ENCODE measurements at places on chromosomes 11 and 22.

GRCh38 chr11:88103337-88104206, 71.7 kb downstream of the RAB38 start:
- DNase-seq: no peak

DNA sequence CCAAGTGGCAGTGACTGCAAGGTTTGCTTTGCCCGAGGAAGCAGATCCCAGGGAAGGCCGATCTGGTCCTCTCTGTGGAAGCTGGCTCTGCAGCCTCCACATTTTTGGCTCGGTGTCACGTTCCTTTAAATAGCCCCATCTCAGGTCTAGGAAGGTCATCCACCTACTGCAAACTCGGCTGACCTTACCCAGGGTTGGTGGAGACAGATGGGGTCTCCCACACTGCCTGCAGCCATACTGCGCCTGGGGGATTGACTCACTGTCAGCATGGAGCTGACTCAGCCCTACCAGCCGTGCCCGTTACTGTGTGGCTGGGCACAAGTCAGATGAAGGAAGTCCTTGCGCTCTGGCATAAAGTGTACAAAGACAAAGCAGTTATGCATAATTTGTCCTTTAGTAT, 16.9 kb downstream of the CDPF1 start:
- DNase-seq: no peak

GRCh38 chr11:35878741-35879140, 65.1 kb upstream of the LDLRAD3 start:
- DNase-seq: no peak

DNA sequence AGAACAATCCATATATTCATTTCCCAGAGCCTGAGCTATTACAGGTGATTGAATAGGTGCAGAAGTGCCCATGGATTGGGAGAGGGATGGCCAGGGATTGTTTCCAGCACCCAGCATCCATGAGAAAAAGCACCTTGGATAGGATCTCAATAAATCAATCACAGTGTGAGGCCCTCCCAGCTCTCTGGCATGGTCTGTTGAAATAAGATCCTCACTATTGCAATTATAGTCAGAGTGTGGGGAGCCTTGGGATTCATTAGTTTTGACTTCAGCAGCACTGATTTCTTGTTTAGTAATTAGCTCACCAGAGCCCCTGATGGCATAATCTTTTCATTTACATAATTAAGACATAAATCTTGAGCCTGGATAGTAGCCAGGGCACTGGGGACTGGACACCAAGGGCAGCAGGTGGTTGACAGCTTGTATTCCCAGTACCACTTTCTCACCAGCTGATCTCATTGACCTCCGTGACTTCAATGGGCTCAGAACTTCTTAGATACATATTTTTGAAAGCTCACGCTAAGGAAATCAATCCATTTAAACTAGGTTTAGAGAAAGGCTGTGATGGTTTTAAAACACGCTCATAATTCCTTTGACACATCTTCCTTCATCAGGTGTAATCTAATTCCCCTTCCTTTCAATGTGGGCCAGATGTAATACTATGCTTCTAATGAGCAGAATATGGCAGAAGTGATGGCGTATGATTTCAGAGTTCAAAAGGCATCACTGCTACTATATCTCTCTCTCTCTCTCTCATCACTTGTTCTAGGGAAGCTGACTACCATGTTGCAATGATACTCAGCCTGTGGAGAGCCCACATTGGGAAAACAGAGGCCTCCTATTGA, 22.1 kb upstream of the DRD2 start:
- no peak for DNase-seq

GRCh38 chr11:78061088-78061920, 2.4 kb upstream of the THRSP start:
- DNase-seq: no peak

GRCh38 chr11:35919244-35919643, 24.6 kb upstream of the LDLRAD3 start:
- no peak for DNase-seq

DNA sequence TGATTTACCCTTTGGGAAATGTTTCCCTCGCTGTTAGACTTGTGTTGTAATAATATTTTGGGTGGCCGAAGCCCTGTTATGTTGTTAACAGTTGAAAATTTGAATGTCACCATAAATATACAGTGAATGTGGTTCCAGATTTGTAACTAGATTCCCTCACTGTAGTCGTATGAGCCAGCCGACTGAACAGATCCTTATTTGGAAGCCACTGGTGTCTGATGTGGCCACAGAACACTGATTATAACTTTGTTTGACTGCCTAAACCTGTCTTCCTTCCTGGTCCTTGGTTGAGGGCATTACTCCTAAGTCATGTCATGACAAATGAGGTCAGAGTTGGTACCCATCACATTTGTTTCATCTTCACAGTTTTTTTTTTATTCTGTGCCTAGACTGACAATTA, 45.4 kb downstream of the YAP1 start:
- no peak for DNase-seq

DNA sequence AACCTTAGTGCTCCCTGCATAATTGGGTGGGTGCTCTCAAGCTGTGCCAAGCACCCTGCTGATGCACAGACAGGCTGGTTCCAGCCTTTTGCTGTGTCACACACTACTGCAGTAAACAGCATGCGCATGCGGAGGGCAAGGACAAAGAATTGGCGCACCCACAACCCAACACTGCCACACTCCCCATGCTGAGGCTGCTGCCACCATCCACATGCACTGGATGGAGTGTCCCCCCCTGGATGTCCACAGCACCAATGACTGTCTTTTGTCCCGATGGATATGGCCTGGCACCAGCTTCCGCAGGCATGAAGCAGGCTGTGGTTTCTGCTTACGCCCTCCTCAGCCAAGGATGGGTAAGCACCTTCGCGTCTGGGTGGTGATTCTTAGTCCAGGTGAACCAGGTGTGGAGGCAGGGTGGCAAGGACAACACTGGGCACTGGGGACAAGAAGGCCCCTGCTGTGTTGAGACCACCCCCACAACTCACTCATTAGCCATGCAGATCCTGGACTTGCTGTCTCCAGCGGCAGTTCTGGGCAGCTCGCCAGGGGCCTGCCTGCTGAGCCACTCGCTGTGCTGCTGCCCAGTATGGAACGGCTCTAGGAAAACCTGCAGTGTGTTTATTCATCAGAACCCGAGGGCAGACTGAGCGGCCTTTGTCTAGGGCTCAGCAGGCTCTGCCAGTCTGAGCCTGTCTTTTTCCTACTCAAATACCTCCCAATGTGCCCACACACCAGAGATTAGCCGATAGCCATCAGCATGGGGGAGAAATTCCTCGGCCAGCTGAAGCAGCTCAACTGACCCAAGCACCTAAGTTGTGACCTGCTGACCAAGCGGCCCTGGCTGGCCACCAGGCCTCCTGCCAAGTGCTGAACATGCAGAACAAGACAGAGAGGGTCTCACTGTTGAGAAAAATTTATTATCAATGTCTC, 8.2 kb upstream of the NAP1L4 start:
- no peak for DNase-seq

- DNase-seq: no peak
Observed at GRCh38 chr11:57340039-57340615, 2.0 kb downstream of the P2RX3 start.

GRCh38 chr22:24315367-24315966, 44.8 kb downstream of the SPECC1L start:
- DNase-seq: no peak

- DNase-seq: no peak
Observed at GRCh38 chr22:42949159-42949558, 65.8 kb downstream of the PACSIN2 start.

DNA sequence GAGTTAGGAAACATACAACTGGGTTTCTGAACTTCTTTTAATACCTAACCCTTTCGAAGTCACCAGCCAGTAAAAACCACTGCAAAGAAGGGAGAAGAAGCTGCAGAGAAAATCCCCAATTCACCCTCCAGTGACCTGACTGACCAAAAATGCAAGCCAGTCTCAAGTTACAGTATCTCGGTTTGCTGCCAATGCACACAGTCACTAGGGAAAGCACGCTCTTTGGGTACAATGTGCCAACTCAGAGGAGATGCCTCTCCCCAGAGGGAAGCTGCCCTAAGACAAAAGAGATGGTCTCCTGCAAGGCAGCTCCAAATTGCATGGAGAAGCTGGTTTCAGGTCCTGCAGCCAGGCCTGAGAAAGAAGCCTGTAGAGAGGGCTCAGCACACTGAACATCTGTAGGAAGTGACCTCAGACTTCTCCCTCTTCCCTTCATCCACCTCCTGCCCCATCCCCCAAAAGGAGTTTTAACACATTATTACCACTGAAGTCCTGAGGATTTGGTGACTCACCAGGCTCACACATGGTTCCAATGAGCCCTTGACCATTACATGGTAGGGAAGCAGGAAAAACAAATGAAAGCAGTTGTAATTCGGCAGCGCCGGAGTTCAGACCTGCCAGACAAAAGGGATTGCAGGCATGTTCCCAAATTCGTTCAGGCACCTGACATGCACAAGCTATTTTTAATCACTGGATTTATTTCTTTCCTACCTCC, 90.1 kb downstream of the ETS1 start:
- DNase-seq: no peak

- peak; percentile 59 for DNase-seq
Observed at GRCh38 chr11:75706260-75706729, 11.3 kb upstream of the MOGAT2 start.

DNA sequence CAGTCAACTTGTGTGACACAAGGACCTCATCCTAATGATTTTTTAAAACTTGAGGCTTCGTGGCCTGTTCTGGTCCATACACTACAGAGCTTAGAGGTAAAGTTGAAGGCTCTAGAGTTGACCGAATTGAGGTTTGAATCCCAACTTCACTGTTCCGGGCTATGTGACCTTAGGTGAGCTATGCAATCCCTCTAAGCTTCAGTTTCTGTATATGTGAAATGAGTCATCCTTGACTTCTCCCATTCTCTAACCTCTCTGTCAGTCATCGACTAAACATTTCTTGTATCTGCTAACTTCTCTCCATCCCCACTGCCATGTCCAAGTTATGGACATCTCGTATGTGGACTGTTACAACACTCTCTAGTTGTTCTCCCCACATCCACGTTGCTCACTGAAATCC, 178.2 kb upstream of the TMEM45B start:
- no peak for DNase-seq

- DNase-seq: no peak
Observed at GRCh38 chr11:118660681-118661424, 18.6 kb downstream of the TREH start.

GRCh38 chr11:55697817-55698216, 35.8 kb downstream of the OR4C6 start:
- no peak for DNase-seq

DNA sequence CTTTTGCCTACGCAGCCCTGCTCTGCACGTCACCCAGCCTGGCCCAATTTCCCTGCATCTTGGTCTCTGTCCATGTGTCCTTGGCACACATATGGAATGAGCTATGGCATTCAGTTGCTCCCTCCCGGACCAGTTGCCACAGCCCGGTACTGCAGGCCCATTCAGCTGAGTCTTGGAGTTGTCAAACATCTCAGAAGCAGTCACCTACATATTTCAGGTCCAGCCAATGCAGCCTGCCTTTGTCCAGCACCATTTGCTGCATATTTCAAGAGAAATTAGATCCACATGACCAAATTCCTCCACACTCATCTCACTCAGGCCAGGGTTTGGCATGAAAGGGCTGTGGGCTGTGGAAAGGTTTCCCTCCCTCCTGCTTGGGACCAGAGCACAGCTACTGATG, 76.8 kb downstream of the MN1 start:
- DNase-seq: no peak

DNA sequence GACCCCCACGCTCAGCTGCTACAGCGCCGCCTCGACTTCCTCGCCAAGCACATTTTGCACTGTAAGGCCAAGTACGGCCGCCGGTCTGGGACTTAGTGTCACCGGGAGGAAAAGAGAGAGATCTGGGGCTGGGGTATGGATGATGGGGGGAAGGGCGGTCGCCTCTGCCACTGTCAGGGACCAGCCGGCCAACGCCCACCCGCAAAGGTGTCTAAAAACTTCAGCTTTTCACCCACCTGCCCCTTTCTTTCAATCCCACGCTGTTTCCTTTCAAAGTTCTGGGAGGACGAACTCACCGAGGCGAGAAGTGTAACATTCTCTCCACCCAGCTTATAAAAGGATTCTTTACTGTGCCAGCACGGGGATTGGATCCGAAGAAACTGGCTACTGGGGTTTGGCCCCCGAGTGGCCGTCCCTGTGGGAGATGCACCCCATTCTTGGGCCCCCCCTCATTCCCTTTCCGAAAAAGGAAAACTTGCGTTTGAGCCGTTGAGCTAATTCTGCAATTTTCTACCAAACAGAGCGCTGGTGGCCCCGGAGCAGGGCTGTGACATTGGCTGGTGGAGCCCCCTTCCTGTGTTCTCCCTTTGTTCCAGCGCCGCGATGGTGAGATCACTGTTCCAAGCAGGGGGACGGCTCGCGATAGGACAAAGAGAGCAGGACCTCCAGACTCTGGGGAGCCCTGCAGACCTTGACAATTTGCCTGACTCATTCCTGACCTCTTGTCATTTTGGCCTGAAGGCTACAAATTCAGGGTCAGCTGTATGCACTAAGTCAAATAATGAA, 1.8 kb downstream of the FJX1 start:
- peak; percentile 8 for DNase-seq

DNA sequence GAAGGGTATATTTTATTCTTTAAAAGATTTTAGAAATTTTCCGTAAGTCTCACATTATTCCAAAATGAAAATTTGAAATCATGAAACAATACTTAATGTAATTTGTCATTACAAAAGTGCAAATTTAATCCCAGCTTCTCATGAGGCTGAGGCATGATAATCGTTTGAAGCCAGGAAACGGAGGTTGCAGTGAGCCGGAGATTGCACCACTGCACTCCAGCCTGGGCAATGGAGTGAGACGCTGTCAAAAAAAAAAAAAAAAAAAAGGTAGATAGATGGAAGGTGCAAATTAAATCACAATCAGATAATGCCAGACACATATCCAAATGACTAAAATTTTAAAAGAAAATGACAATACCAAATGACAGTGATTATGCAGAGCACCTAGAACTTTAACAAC, 644.2 kb downstream of the FAM181B start:
- no peak for DNase-seq

Measured in stimulated activated CD4-positive, alpha-beta T cell treated with anti-CD3 and anti-CD28 coated beads, Interleukin-4, amount 100 ng/mL, for 1 hour (primary cell).